ENCODE measurements at places on chromosomes 13 and 19.

GRCh38 chr13:40181203-40181845 lies 485.1 kb downstream of the FOXO1 start:
- no peak for DNase-seq

DNA sequence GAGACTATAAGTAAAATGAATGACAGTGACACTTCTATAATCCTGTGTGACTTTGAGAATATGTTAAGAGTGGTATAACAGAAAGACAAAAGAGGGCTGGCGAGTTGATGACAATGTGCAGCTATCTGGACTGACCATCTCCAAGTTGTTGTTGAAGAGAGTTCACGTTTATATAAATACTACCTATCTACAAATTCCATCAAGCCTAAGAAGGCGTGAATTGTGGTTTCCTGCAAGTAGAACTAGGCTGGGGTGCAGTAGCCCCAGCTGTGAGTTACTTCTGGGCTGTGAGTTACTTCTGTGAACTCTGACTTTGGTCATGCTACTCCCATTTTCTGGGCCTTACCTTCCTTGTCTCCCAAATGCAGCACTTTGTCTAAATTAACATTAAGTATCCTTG lies 561.0 kb downstream of the TBC1D4 start:
- DNase-seq: no peak

- no peak for DNase-seq
Measured at GRCh38 chr13:82147526-82147925, 1734.7 kb downstream of the SLITRK1 start.

DNA sequence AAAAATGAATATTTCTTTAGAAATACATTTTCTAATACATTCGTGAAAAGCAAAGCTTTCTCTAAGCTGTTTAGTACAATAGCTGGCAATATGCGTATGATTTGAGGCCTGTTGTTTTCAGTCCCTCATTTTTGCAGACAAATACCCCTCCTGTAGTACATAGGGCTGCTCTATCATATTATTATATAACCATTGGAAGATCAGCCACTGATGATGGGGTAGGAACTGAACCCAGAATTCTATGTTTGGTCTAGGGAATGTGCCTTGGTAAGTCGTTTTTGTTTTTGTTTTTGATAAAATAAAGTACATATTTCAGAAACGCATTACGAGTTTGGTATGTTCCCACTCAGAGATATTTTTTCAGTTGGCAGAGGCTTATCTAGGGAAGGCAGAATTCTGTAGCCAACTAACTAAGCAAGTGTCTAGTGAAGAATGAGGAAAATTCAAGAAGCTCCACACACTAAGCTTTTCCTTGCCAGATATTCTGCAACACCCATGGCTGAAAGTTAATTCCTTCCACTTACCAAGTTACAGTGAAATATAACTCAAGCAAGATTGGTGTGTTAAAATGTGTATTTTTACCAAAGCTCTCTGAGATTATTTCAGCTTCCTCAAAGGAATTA lies 656.9 kb upstream of the MIR17HG start:
- no peak for DNase-seq

GRCh38 chr13:28610996-28611395 lies 47.9 kb upstream of the POMP start:
- DNase-seq: no peak

DNA sequence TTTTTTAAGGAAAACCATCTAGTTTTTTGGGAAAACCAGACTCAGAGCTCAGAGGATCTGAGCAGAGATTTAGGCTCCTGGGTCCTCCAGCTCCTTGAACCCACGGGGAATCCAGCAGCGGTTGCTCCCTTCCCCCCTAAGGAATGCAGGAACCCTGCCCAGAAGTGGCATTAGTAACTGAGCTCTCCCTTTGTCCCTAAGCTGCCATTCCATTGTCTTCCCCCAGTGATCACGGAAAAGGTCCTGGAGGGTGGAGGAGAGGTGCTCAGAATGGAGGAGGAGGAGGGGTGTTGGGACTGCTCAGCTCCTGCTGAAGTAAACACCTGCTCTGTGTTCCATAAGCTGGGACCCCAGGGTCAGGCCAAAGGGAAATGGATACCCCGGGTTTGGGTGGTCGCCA lies 16.8 kb upstream of the OR1M1 start:
- DNase-seq: no peak

- DNase-seq: no peak
Measured at GRCh38 chr19:41528106-41528505, 47.9 kb upstream of the CEACAM21 start.

GRCh38 chr19:57664269-57665127 lies 4.2 kb upstream of the ZSCAN4 start:
- no peak for DNase-seq

DNA sequence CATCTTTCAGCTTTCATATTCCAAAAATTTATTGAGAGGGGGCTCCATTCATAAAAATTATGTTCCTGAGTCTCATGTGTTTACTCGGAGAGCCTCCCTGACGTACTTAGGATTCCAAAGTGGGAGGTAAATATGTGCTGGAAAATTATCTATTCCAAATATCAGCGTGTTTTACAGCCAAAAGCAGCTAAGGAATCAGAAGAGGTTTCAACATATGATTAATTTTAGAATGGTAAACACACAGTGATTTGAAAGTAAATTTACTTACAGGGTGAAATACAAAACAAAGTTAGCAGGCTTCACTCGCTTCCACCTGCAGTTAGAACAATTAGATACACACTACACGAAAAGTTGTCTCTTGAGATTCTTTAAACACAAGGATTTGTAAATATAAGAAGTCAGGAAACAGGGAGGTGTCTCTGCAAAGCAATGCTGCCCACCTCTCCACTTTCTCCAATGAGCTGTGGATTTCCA lies 313.8 kb upstream of the NBEA start:
- DNase-seq: no peak

DNA sequence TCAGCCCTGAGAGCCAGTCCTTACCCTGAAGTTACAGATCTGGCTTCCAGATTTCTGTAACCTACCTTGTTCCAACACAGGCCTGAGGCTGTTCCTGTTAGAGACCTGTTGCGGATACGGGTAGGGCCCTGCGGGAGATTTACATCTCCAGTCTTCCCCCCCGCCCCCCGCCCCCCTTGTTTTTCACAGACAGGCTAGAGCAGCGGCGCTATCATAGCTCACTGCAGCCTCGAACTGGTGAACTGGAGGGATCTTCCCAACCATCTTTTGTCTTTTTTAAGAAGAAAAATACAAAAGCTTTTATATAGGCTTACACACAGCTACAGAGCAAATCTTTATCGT lies 10.6 kb upstream of the CEACAM21 start:
- DNase-seq: no peak

- no peak for DNase-seq
Measured at GRCh38 chr19:18875726-18876125, 20.2 kb downstream of the CERS1 start.

DNA sequence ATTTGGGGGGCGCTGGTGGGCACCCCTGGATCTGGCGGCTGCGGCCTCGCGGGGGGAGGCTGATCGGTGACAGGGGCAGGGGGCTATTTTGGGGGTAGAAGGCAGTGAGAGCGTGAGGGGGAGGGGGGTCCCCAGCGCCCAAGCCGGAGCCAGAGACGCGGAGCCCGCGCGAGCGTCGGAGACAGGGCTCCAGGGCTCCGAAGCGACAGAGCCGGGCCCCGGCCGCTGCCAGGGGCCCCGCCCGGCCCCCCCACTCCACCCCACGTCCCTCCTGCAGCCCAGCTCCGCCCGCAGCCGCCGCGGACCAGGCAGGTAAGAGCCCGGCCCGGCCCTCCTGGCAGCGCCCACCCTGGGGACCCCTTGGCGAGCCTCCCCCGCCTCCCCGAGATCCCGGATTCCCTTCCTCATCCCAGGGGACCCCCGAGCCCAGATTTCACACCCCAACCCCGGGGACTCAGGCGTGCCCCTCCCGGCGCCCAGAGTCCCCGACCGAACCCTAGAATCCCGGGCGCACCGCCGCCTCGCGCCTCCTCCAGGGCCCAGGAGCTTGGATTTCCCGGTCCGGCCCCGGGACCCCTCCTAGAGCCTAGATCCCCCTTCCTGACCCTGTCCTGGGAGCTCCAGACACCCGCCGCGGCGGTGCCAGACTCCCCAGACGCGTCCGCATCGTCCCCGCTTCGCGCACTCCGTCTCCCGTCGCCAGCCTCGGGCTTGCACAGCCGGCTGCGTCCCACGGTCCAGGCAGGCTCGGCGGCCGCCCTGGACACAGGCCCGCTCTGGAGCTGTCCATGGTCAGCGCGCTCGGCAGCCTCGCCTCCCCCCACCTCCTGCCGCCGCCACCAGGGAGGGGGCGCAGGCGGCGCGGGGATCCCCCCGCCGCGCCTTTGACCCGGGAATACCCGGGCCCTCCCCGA lies at the start of gene PPFIA3:
TSS of gene PPFIA3 (plus strand) at position 134 of the 914 bp plus-strand sequence. CDS start 8,330 bp downstream, outside the sequence.
- DNase-seq: peak; percentile 72

- DNase-seq: no peak
Measured at GRCh38 chr19:18924684-18925213, 5.2 kb downstream of the DDX49 start.

GRCh38 chr13:24119626-24120508 lies 40.7 kb upstream of the SPATA13 start:
- DNase-seq: no peak

DNA sequence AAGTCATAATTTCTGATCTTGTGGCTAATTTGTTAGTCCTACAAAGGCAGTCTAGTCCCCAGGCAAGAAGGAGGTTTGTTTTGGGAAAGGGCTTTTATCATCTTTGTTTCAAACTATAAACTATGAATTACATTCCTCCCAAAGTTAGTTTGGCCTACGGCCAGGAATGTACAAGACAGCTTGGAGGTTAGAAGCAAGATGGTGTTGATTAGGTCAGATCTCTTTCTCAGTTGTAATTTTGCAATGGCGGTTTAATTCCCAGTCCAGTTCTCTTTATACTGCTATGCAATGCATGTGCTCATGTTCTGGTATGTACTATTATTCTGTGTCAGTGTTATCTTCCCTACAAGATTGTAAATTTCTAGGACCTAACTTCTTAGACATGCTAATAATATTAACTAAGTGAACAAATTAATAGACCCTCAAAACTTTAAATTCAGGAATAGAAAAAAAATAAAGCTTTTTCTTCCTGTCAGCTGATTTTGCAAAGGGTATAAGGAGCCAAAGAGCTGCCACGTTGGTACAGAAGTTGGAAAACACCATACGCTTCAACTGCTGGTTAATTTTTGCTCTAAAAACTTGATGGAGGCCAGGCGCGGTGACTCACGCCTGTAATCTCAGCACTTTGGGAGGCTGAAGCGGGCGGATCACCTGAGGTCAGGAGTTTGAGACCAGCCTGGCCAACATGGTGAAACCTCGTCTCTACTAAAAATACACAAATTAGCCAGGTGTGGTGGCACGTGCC lies 1.3 kb upstream of the DNAJC15 start:
- no peak for DNase-seq

DNA sequence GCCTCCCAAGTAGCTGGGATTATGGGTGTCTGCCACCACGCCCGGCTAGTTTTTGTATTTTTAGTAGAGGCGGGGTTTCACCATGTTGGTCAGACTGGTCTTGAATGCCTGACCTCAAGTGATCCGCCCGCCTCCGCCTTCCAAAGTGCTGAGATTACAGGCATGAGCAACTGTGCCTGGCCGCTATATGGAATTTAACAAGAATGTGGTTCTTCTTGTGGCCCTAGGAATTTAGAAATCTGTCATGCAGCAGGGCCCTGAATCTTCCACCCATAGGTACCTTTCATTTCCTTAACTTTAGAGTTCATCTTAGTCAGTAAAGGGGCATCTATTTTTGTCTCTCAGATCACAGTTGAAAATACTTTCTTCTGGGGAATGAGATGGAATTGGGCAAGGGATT lies 25.6 kb upstream of the NDFIP2 start:
- DNase-seq: no peak

GRCh38 chr19:50419022-50419579 lies 363 bp downstream of the SPIB start:
- no peak for DNase-seq

GRCh38 chr19:17035842-17036424 lies 9.3 kb upstream of the CPAMD8 start:
- no peak for DNase-seq

DNA sequence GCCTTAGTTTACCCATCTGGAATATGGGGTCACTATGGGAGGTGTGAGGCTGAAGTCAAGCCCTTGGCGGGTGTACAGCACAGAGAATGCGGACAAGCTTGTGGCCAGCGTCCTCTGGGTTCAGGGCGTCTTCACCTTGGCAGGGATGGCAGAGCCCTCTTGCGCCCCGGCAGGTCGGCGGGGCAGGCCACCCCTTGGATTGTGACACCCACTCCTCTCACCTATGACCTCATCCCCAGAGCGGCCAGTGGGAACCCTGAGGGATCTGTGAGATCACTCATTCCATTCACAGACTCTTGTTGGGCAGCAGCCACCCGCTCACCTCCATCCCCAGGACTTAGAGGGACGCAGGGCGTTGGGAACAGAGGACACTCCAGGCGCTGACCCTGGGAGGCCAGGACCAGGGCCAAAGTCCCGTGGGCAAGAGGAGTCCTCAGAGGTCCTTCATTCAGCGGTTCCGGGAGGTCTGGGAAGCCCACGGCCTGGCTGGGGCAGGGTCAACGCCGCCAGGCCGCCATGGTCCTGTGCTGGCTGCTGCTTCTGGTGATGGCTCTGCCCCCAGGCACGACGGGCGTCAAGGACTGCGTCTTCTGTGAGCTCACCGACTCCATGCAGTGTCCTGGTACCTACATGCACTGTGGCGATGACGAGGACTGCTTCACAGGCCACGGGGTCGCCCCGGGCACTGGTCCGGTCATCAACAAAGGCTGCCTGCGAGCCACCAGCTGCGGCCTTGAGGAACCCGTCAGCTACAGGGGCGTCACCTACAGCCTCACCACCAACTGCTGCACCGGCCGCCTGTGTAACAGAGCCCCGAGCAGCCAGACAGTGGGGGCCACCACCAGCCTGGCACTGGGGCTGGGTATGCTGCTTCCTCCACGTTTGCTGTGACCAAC lies at the start of gene SPACA4:
TSS of gene SPACA4 (plus strand) at position 280 of the 896 bp plus-strand sequence. CDS start at position 517, 237 bp downstream.
- no peak for DNase-seq

DNA sequence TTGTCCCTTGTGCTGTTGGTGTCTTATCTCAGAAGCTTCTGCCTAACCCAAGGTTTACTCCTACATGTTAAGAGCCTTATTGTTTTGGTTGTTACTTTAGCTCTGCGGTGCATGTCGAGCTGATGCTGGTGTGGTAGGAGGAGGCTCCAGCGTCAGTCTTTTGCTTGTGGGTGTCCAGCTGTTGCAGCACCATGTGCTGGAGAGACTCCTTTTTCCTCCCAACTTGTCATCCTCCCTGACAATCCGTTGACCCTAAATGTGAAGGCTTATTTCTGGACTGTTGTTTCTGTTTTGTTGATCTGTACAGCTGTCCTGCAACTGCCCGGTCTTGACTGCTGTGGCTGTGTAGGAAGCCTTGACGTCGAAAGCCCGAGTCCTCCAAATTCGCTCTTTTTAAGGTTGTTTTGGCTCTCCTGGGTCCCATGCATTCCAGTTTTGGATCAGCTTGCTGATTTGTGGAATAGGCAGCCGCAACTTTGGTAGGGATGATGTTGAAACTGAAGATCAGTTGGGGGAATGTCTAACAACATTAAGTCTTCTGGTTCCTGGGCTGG lies 15.3 kb downstream of the NAXD start:
- DNase-seq: no peak

DNA sequence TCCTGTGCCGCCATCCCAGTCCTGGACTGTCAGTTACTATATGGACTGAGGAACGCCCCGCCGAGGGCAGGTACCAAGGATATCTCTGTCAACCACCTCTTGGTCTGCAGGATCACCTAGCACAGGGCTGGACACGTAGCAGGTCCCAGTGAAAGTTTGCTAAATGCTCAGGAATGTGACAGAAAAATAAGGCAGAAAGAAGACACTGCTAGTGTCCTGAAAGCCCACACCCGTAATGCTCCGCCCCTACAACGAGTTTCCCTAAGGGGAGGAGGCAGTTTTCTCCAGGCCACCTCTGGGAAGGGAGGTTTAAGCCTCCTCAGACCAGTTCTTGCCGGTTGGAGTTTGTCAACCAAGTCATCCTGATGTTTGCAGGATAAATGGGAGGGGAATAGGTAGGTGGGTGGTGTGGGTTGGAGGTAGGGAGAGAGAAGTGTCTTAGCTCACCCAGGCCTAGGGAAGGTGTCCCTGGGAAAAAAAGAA lies 1.7 kb upstream of the SERTAD3 start:
- DNase-seq: peak; percentile 38
